Endothelial cell of umbilical vein (primary cell): ENCODE measurements at places on chromosomes 2 and 18. TPM values are rescaled to one million over a fixed set of nuclear protein-coding genes. Genes with fewer than 3 reads are reported as not detected.

DNA sequence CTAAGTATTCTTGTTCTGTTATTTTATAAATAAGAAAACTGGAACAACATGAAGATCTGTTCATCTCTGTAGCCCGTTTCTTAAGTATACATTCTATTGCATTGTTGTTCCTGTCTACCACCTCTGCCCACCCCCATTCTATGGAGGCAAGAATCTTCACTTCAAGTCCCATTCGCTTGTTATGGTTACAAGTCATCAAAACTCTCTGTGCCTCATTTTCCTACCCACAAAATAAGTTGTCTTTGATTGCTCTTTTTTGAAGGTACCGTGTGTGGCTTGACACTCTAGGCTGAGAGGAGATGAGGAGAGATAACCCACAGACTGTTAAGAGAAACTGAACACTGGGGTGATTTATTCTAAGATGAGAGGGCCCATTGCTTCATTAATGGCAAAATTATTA lies 2.9 kb upstream of the EVA1A start:
- no peak for DNase-seq

GRCh38 chr2:134773335-134773734 lies 54.5 kb upstream of the TMEM163 start:
- peak; percentile 21 for DNase-seq

DNA sequence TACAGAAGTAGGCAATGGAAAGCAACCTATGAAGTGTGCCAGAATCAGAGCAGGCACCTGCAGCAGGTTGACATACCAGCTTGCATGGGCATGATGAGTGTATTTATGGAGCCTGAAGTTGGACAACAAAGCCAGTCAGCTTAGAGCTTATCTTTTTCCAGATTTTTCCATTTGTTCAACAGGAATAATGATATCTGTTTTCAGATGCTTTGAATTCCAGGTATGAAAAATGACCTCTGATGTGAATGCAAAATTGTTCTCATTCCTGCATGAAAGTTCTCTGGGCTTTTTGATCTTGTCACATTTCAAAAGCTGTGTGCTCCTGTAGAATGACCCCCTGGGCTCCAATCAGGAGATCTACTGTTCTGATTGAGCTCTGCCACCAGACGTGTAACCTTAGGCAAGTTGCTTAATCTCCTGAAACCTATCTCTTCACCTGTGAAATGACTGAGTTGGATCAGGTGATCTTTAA lies 38.2 kb upstream of the VIT start:
- DNase-seq, result no peak

Gene SAG
- not detected in 2 replicates for total RNA-seq

Gene KCNIP3
- 0.21 and 0.62 TPM in 2 replicates for total RNA-seq

GRCh38 chr18:53610957-53611356 lies 613.5 kb downstream of the MBD2 start:
- DNase-seq, result no peak
